ENCODE measurements at places on chromosomes 4 and X. TPM values are rescaled to one million over a fixed set of nuclear protein-coding genes. Genes with fewer than 3 reads are reported as not detected.
A peak's percentile ranks its signal among the peaks of the same experiment; 100 is the strongest.

- no peak for DNase-seq
Measured at GRCh38 chrX:68874076-68874475, 45.3 kb downstream of the EFNB1 start.

GSPT2 gene
- 9.0 TPM for total RNA-seq

MUC7 gene
- total RNA-seq, result not detected

GRCh38 chrX:121802881-121803412 is 755.5 kb downstream of the GLUD2 start:
- no peak for DNase-seq

FAT4 gene
- not detected for total RNA-seq

GRCh38 chr4:177228599-177228998 is 81.1 kb upstream of the NEIL3 start:
- DNase-seq, result no peak

DNA sequence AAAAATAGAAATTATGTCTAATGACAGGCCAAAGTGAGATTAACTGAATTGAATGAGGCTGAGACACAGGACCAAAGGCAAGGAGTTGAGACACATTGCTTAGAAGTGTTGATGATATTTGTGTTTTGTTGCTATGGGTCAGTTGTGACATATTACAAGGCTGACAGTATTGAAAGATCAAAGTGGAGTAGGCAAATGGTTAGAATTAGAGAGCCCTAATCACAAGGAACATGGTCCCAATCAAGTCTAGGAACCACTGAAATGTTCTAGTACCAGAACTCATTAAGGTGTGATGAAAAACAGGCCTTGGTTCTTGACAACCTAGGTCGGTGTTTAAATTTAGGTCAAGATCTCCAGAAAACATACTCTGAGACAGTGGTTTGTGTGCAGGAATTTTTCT is 896.3 kb upstream of the HS3ST1 start:
- no peak for DNase-seq

SAGE1 gene
- total RNA-seq, result not detected

- no peak for DNase-seq
Measured at GRCh38 chrX:119482041-119482440, 13.8 kb downstream of the SLC25A5 start.

DNA sequence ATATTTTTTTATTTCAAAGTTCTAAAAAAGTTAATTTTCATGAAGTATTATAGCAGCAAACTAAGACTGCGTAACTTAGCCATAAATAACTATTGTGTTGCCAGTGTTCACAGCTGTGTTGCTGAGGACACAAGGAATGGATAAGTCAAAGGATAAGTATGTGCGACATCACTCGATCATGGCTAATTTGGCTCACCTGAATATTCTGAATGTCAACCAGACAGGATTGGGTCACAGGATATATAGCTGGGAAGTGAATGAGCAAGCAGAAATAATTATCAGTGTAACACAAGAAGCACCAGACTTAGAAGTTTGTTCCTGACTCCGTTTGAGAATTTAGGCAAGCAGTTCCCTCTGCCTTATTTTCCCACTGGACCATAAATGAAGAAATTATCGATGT is 33.9 kb downstream of the PRDM8 start:
- no peak for DNase-seq

DNA sequence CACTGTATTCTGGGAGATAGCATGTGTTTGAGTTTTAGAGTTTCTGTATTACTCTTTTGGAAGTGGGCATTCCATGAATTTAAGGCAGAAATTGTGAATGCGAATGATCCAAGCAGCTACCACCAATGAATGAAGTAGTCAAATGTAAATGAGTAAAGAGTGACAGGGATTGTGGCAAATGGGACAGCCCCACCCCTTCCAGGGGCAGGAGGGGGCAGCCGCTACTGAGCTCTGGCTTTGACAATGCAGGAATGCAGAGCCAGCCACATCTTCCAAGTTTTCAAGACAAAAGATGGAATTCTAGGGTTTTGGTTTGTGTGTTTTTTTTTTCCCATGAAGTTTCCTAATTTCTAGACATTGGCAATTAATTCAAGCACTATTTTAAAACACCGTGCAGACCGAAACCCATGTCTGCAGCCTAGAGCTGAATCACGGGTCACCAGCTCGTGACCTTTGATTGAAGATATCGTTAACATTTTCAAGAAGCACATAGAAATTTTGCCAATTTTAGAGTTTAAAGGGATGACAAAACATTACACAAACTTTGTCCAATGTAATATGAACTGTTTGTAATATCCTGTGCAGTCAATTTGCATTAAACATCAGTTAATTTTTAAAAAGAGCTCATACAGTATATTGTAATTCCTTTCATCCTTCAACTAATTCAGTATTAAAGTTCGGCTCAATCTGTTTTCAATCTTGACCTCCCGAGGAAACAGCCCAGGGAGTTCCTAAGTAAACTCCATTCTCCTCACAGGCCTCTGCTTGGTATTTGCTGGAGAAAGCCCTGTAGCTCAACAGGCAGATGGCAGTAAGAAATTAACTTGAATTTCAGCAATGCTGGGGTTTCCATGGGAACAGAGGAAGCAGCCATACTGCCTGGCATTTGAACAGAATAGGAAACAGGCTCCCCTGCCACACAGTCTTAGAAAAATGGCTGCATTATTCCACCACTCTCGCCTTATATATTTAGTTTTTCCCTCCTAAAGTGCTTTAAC is 83.4 kb downstream of the UCHL1 start:
- DNase-seq, result no peak

SMIM10L2A gene
- total RNA-seq, result 0.31 TPM

DNA sequence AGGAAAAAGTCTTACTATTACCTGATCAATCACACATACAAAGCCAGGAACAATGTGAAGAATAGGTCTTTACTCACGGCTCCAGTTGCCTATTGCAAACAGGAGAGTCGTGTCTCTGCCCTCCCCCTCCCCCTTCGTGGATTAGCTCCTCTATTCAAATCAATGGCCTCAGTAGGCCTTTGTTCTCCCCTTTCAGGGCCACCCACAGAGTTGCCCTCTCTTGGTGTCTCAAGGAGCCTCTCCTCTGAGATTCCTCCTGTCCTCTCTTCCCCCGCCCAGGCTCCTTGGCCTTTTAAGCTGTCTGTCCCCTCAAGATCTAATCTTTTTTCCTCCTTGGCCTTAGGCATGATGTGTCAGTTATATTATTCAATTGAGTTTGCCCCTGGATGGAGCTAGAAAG is 107.2 kb upstream of the NALF2 start:
- DNase-seq, result no peak

DNA sequence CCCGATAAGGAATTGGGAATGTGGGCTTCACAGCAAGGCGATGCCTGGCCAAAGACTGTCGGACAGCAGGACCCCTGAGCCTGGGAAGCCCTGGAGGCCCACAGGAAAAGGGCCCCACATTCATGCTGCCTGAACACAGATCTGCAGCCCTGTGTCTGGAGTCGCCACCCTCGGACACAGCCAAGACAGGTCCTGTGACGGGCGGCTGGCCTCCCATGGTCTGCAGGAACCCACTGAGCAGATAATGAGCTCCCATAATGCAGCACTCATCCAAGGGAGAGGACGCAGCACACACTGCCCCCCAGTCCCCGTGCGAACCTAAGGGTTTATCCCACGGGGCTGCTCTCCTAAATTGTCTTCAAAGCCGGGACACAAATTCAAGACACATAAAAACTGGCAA is 30.6 kb downstream of the ZFYVE28 start:
- DNase-seq, result no peak

DNA sequence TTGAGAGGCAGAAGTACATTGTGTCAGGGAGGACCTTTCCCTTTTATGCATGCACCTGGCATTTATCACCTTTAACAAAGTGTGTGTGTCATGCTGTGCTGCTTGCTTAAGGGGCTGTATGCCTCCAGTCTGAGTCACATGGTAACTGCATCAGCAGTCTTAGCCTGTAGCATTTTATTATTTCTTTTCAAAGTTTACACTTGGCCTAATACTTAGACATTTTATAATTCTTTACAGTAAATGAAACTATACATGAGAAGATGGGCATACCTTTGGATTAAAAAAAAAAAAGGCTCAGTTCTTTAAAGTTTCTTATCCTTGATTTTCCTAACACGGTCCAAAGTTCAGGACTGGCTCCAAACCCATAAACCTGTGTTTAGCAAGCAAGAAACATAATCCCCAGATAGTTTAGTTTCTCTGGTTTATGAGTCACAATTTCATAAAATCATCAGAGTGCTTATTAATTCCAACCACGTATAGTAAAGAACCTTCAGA is 14.6 kb downstream of the NPNT start:
- DNase-seq, result no peak

TCP11X2 gene
- total RNA-seq, result not detected

PLP1 gene
- not detected for total RNA-seq

- peak; percentile 15 for DNase-seq
Measured at GRCh38 chr4:153950100-153950979, 161.5 kb upstream of the SFRP2 start.

GRCh38 chrX:20418379-20419150 is 151.9 kb upstream of the RPS6KA3 start:
- peak; percentile 29 for DNase-seq

- no peak for DNase-seq
Measured at GRCh38 chr4:7393601-7394575, 40.8 kb downstream of the PSAPL1 start.

GRCh38 chrX:53992589-53992988 is 51.7 kb downstream of the PHF8 start:
- DNase-seq, result no peak

DNA sequence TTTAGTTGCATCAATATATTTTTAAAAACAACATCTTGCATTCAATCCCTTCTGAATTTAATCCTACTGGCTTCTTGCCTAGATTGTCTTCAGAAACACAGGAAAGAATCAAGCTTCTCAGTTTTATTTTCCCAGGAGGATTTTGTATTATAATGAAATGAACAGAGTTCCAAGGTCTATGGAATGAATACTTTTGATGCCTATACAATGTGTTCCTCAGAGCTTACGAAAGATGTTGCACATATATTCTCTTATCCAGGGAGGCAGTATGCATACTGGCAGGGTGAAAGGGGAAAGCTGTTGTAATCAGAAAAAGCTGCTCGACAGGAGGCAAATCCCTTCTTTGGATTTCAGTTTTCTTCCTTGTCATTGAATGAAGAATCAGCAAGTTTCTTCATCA is 8.8 kb downstream of the TMPRSS11D start:
- DNase-seq, result no peak

Data from activated CD4-positive, alpha-beta memory T cell treated with anti-CD3 and anti-CD28 coated beads for 36 hours (primary cell).